GM23248 (cell line): ENCODE measurements at places on chromosomes 1 and 21.

DNA sequence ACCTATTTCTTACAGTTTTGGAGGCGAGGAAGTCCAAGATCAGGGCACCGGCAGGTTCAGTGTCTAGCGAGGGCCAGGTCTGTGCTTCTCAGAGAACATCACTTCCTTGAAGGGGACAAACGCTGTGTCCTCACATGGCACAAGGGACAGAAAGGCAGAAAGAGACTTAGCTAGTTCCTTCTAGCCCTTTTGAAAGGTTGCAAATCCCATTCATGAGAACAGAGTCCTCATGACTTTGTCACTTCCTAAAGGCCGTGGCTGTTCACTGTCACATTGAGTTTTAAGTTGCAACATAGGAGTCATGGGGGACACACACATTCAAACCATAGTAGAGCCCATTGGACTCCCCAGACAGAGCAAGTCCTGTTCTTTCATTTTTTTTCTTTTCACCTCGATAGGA, 27.4 kb downstream of the PER3 start:
- DNase-seq, result no peak

GRCh38 chr1:22711071-22711470, 432 bp downstream of the EPHB2 start:
- peak; percentile 44 for DNase-seq

DNA sequence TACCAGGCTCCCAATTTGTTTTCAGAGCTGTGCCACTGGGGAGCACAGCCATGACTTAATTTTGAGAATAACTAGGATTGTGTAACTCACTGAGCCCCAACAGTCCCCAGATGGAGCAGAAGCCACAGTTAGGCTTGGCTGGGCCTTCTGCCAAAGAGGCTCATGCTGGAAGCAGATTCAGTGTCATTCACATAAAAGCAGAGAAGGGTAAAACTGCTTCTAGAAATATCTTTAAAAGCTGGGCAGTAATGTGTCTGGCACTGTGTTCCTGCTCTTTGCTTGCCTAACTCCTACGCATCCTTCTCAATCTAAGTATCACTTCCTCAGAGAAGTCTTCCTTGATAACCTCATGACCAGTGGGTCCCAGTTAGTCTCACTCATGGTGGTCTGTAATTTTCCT, 20.3 kb downstream of the STK40 start:
- DNase-seq, result peak; percentile 81

DNA sequence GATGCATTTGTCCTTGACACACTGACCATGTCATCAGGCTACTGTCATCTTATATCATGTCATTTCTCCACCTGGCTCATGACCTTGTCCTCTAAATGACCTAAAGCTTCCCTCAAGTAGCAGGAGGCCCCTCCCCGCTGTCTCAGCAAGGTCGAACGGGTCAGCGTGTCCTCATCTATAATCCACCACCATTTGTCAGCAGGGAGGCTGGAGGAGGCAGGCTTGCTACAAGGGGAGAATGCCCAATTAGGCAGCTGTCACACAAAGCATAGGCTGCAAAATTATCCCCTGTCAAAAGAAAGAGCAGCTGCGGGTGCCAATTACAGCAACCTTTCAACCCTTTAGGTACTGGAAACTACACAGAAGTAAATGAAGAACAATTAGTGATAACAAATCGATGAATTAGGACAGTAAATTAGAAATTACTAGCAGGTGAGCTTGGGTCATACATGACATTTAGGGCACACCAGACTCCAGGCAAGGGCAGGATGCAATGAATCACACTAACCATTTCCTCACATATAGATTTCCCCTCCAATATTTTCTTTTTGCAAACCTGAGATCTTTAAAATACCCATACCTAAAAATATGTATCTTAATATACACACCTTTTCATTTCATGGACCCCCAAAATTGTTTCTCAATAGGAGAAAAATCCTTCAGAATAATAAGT, 61.2 kb downstream of the NRIP1 start:
- DNase-seq, result no peak

DNA sequence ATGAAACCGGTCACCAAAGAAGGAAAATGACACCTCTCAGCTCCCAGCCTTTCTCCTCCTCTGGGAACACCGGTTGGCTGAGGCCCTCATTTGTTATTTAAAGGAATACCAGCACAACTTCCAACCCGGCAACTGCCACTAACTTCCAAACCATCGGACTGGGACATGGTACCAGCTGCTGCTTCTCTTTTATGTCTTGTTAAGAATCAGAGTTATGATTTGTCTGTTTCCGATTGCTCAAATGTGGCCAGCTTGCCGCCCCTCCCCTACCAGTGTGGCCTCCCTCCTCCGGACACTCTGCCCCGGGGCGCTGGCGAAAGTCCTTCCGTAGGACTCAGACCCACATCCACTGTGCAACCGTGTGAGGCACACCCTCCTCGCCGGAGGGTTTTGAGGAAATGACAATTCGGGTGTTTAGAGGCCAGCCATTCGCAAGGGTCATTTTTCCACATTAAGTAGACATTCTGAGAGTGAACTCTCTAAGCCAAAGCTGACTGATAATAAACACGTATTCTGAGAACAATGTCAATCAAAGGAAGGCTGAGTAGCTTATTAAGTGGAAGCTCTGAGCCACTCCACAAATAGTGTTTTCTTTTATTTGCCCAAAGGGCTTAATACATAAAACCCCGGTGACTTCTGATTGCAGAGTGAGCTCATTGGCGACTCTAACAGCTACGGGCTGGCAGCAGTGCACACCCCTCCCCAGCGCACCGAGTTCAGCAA, 5.5 kb downstream of the RIPK4 start:
- DNase-seq, result peak; percentile 23

- no peak for DNase-seq
Measured at GRCh38 chr1:183404476-183404875, 13.7 kb downstream of the NMNAT2 start.

DNA sequence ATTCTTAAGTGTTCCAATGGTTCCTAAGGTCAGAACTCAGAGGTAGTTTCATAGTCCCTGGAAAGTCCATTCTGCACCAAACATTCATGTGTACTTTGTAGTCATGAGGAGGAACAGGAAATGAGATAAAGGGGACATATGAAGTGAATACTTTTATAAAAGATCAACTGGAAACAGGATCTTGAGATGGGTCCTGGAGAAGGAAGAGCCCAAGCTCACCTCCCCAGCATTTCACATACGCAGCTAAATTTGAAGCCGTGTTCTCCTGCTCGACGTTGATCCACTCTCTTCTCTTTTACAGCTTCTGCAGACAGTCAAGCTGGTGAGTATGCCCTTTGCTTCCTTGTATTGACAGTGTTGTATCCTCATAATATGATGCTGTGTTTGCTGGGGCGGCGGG, 429 bp downstream of the FCGR2A start:
- no peak for DNase-seq

DNA sequence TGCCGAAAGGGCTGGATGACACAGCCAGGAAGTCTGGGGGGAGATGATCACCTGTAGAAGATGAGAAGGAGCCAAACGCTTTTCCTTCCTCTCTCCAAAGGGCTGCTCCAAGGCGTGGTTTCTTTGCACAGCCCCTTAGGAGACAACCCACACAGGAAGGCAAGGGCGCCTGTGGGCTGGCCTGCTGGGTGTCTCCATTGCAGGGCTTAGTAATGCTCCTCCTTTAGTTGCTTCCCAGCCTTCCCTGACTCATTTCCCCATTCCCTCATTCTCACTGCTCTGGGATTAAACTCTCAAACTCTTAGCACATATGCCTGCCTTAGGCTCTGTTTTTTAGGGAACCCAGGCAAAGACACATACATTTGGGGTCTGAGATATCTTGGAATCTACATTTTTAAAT, 1.7 kb upstream of the CLCA1 start:
- peak; percentile 64 for DNase-seq

DNA sequence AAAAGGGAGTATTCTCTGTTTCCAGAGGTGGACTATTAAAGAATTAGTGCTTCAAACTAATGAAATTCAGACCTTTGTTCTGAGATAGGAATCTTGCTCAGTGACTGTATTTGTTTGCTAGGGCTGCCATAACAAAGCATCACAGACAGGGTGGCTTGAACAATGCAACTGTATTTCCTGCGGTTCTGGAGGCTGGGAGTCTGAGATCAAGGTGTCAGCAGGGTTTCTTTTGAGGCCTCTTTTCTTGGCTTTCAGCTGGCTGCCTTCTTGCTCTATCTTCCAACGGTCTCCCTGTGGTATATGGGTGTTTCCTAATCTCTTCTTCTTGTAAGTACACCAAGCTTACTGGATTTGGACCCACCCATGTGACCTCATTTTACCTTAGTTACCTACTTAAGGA, 264.6 kb upstream of the PROX1 start:
- DNase-seq, result no peak

- DNase-seq, result no peak
Measured at GRCh38 chr1:114703242-114703641, 7.9 kb upstream of the AMPD1 start.

DNA sequence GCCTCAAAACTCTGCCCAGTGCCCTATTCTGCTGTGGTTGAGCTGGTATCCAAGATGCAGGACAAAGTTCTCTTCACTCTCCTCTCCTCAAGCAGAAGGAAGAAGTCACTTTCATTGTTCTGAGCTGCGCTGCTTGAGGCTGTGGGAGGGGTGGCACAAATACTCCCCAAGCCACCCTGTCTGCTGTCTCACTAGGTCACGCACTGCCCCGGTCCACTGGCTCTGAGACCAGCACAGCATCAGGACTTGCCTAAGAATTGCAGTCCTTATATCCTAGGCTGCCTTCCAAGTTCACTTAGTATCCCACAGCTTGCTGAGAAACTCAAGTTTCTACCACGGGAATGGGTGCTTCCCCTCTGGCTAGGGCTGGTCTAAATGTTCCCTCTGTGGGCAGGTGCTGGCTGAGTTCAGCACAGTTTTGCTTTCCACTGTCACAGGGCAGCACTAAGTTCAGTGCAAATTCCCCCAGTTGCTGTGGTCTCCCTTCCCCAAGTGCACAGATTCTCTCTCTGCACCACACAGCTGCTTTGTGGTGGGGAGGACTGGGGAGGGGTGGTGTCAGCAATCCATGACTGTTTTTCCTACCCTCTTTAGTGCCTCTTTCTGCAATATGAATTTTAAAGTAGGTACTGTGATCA, 32.4 kb downstream of the SLC9C2 start:
- DNase-seq, result no peak

- no peak for DNase-seq
Measured at GRCh38 chr1:25513666-25514065, 29.7 kb upstream of the LDLRAP1 start.

GRCh38 chr1:2270260-2271100, 42.4 kb downstream of the SKI start:
- no peak for DNase-seq

DNA sequence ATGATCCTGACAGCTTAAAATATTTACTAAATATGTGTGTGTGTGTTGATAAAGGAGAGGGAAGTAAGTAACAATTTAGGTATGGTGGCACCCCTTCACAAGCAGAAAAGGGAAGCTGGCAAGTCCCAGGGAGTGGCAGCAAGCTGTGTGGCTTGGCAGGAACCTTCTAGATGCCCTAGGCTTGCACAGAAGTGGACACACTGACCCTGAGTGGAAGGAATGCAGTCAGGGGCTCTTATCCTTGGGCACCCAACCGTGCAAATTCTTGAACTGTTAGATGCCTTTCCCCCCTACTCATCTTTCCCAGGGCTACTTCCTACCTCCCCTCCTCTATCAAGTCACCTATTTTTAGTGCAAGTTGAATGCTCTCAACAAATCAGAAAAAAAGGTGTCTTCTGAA, 18.9 kb downstream of the ACP6 start:
- no peak for DNase-seq

GRCh38 chr1:167130829-167131510, 37.1 kb downstream of the STYXL2 start:
- no peak for DNase-seq

DNA sequence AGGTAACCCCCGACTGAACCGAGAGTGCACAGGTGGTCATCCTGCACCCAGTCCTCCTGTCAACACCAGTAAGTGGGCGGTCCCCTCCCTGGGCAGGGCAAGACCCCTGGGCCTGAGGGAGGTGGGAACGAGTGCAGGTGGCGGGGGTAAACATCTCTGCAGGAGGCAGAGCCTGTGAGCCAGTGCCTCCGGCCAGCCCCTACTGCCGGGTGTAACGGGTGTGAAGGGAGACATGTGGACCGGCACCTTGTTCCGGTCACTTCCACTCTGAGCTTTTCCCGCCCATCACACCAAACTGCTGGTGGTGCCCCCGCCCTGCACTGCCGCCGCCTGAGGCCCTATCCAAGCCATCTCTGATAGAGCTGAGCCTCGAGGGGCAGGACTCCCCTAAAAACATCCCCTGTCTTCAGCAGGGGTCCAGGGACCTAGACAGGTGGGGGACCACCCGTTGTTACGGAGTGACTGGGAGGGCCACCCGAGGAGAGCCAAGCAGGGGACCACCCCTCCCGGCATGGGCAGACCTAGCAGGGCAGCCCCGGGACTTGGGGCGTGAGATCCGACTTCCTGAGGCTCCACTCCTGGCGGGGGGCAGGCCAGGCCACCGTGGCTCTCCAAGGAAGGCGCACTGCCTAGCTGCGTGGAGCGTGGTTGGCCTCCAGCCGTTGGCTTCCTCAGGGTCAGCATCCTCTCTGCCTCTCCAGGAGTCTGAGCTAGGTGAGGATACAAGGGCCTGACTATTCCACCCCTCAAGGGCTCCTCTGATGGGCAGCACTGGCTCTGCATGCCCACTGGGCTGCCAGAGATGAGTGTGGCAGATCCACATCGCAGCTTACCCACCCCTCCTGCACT, 43.8 kb upstream of the LBR start:
- no peak for DNase-seq

GRCh38 chr1:87560601-87561360, 232.1 kb downstream of the LMO4 start:
- DNase-seq, result peak; percentile 5
